Left cardiac atrium (tissue), 4 donors: ENCODE measurements at places on chromosomes 11 and 22. TPM values are rescaled to one million over a fixed set of nuclear protein-coding genes. Genes with fewer than 3 reads are reported as not detected.

Gene HEPN1
- not detected for total RNA-seq

Gene CHADL
- 14.4 TPM for total RNA-seq

Gene OR5T3
- not detected for total RNA-seq

Gene MS4A12
- total RNA-seq: not detected

Gene FIBIN
- total RNA-seq: 14.3 TPM

Gene EWSR1
- total RNA-seq: 175 TPM

Gene ANGPTL5
- 1.4 TPM for total RNA-seq

Gene IL17REL
- total RNA-seq: not detected

Gene TRIM49
- total RNA-seq: not detected

Gene MMP8
- not detected for total RNA-seq

- peak; percentile 76 for DNase-seq
Measured at GRCh38 chr22:21646608-21647590, 4.8 kb downstream of the SDF2L1 start.

DNA sequence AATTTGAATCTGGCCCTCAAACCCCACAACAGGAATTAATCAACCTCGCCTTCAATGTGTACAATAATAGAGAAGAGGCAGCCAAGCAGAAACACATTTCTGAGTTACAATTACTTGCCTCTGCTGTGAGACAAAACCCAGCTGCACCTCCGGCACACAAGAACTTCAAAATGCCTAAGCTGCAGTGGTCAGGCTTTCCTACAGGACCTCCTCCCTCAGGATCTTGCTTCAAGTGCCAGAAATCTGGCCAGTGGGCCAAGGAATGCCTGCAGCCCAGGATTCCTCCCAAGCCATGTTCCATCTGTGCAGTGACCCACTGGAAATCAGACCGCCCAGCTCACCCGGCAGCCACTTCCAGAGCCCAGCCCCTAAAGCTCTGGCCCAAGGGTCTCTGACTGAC lies 3.4 kb upstream of the NDUFC2 start:
- DNase-seq: no peak

DNA sequence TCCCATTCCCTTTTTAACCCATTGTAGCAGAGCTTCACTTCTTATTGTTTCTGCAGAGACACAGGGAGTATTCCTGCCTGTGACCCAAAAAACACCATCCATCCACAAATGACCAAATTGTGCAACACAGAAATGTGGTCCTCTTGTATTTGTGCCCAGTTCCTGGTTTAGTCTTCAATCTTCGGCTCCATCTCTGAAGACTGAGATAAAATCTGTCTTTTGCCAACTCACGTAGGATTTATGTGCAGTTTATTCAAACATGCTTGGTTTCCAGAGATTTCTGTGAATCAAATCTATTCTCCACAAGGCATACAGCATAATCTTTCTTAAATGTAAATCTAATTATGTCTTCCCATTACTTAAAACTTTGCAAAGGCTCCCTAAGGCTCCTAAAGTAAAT lies 307.0 kb downstream of the AASDHPPT start:
- DNase-seq: no peak

DNA sequence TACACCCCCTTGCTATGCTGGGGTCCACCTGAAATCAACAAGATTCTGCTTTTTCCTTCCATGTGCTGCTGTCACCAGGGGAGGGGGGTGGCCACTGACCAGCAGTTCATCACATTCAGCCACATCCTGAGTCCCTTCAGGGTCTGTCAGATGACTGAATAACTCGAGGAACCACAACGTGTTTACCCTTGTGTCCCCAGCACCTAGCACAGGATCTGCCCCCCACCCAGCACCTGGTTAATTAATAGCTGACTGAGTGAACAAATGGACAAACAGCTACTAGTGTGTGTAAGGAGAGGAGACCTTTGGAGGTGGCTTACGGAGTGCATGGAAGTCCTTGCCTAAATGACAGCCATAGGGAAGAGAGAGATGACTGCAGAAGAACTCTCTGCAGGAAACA lies 119.5 kb upstream of the NCAM1 start:
- DNase-seq: no peak

DNA sequence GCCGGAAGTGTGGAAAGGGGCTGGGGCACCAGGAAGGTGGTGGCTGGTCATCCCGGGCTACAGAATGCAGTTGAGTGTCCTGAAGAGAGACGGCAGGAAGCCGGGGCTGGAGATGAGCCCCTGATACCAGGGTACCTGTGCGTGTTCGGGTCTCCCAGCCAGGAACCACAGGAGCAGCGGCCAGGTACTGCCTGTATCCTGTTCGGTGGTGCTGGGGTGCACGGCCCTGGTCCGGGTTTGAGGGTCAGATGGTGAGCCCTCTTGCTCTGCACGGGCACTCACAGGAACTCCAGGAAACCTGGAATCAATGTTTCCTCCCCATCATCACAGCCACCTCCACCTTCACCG lies 253.1 kb upstream of the B3GAT1 start:
- no peak for DNase-seq

- DNase-seq: no peak
Measured at GRCh38 chr11:41256041-41256440, 203.4 kb downstream of the LRRC4C start.

GRCh38 chr11:15835788-15836411 lies 520.4 kb downstream of the SOX6 start:
- no peak for DNase-seq

DNA sequence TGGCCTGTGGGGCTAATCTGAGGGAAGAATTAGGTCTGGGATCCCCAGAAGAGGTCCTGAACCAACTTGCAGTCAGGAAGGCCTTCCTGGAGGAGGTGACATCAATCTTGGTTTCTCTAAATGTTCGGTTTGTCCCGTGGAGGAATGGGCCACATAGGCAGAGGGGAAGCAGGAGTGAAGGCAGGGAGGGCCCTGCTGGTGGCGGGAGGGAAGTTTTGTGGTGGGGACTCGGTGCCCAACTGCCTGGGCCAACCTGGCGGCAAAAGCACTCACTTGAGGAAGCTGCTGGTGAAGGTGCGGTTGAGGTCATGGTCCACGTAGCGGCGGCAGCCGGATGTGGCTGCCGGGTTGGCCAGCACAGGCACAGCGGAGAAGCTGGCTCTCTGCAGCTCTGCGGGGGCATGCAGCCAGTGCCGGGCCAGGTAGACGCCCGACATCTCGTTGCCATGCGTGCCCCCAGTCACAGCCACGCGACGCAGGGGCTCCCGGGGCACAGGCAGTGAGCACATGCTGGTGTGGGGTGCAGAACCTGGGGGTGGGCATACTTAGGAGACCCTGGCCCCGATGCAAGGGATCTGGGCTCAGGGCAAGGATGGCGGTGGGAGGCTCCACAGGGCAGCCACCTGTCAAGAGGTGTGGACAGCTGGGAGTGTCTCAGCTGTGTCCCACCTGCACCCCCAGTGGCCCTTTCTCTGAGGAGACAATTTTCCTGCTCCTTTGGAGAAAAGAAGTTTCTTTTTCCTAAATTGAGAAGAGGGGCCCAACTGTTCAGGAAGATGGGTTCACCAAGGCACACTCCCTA lies 3.8 kb downstream of the ACY3 start:
- peak; percentile 22 for DNase-seq

- no peak for DNase-seq
Measured at GRCh38 chr22:33654173-33654895, 265.9 kb downstream of the LARGE1 start.

DNA sequence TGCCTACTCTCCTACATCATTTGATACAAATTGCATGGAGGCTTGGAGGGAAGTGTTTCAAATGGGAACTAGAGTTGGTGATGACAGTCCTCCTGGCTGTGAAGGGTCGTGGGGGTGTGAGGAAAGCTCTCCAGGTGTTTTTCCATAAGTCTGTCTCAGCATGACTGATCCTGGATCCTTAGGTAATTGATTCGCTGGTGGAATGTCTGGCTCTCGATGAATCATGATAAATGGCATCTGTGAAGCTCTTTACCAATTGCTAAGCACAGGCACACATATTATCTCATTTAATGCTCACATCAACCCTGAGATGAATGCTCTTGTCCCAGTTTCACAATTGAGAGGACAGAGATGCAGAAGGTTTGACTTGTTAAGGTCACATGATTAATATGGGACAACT lies 107.5 kb downstream of the PKNOX2 start:
- no peak for DNase-seq

GRCh38 chr11:111456086-111456858 lies 55.9 kb downstream of the BTG4 start:
- no peak for DNase-seq

- no peak for DNase-seq
Measured at GRCh38 chr11:11860103-11860979, 18.6 kb downstream of the USP47 start.

- no peak for DNase-seq
Measured at GRCh38 chr11:103898577-103899336, 137.7 kb upstream of the DDI1 start.

DNA sequence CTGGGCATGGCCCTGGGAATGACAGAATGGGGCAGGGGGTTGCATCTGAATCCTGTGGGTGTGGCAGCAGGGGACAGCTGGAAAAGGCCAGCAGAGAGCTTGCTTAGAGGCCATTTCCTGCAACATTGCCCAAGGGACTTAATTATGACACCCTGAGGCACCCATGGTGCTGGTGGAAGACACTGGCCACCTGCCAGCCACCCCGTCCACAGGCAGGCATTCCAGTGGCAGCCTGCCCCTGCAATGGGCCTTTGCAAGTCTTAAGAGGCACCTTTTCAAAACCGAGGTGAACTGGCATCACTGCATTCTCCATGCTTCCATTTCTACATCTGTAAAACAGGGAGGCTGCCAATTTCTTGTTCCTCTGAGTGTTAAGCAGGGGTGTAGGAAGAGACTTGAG lies 21.6 kb upstream of the SUSD2 start:
- DNase-seq: no peak
